ENCODE measurements at places on chromosomes 2 and 18.

DNA sequence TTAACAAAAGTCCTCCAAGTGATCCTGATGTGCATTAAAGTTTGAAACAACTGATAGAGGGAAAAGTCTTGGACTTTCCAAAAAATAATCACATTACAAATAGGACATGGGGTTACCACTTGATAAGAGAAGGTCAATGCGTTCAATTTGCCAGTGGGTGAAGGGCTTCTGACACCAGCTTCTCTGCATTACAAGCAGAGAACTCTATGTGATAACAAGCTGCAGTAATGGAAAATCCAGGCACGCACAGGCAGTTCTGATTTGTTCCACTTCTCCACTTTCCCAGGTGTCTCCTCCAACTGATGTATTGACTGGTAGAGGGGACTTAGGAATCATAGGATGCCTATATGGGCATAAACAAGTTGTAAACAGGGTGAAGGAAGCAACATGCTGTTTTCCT is 234.0 kb upstream of the MGAT5 start:
- no peak for DNase-seq

GRCh38 chr2:70992945-70993853 is 1.5 kb downstream of the TEX261 start:
- DNase-seq = peak; percentile 4

DNA sequence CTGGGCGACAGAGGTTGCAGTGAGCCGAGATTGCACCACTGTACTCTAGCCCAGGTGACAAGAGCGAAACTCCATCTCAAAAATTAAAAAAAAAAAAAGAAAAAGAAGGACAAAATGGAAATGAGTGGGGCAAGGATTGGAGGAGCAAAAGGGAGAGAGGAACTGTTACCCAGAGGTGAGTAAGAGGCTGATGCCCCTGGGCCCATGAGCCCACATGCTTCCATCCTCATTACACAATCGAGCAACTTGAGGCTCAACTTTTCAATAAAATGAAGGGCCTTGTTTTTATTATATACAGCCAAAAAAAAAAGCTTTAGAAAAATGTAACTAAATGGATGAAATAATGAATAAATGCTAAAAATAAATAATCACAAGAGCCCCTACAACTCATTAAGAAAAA is 91.7 kb upstream of the YWHAQ start:
- DNase-seq = no peak

DNA sequence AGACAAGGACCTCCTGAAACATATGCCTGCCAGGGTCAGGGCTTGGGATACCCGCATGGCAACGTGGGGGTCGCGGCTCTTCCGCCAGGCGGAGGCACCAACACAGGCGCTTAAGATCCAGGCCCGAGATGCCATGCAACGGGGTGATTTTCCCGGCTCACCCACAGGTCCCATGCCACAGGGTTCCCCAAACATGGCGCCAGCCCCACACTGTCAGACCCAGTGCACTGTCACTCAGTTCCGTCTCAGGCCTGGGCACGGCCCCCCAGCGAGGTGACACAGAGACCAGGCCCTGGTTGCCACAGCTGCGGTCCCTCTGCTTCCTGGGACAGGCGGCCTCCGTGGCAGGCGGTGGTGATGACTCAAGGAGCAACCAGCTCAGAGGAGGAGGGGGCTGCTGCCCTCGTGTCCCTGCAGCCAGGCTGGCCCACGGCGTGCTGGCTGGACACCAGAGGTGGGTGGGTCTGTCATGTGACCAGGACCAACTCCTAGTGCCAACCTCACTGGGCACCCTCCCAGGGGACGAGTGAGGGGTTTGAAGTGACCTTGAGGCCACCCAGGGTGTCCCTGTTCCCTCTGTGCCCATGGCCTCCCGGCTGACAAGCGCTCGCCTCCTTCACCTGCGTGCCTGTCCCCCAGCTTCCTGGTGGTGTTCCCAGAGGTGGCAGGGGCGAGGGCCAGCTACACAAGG is 4.9 kb downstream of the PDCD1 start:
- peak; percentile 25 for DNase-seq

GRCh38 chr2:47602996-47603395 is 179.9 kb upstream of the MSH6 start:
- no peak for DNase-seq

- no peak for DNase-seq
These were observed 856.3 kb downstream of the SUCLG1 start for GRCh38 chr2:83602753-83603152.

- peak; percentile 25 for DNase-seq
These were observed 70.6 kb downstream of the GDF7 start for GRCh38 chr2:20737505-20737904.

GRCh38 chr2:67451086-67451832 is 54.1 kb downstream of the ETAA1 start:
- DNase-seq = no peak

DNA sequence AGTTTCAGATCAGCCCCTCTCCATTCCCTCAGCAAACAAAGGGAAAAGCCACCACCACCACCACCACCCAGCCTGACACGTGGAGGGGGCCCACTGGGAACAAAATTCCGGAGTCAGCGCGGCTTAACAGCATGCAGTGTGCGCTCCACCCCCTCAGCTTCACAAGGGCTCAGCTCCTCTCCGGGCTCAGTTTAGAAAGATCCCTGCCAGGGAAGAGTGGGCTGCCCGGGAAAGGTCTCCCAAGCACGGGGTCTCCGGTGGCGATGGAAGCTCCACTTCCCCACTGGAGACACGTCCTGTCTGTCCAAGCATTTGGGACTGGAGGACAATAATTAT is 55.7 kb downstream of the SNORC start:
- no peak for DNase-seq

DNA sequence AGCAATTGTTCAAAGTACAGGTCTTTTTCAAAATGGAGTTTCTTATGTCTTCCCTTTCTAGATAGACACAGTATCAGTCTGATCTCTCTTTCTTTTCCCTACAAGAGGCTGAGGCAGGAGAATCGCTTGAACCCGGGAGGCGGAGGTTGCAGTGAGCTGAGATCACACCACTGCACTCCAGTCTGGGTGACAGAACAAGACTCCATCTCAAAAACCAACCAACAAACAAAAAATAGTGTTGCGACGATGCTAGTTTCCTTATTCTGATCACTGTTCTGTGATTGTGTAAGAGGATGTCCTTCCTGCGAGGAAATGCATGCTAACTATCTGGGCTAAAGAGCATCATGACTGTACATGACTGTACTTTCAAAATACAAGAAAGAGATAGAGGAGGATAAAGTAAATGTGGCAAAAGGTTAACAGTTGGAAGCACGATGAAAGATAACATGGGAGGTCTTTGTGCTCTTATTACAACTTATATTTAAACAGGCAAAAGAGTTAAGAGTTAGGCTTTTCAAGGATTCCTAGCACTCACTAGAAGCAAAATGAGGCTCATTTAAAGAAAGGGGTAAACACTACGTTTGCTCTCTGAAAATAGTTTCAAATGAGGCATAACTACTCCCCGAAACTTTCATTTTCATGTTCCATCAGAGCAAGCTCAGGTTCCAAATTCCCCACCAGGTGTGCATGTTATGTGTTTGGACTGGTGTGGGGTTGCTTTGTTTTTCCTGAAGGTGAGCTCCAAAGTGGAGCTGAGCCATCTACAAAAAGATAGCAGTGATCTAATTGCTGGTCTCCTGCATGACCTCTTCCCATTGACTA is 23.8 kb downstream of the SOWAHC start:
- DNase-seq = peak; percentile 33

DNA sequence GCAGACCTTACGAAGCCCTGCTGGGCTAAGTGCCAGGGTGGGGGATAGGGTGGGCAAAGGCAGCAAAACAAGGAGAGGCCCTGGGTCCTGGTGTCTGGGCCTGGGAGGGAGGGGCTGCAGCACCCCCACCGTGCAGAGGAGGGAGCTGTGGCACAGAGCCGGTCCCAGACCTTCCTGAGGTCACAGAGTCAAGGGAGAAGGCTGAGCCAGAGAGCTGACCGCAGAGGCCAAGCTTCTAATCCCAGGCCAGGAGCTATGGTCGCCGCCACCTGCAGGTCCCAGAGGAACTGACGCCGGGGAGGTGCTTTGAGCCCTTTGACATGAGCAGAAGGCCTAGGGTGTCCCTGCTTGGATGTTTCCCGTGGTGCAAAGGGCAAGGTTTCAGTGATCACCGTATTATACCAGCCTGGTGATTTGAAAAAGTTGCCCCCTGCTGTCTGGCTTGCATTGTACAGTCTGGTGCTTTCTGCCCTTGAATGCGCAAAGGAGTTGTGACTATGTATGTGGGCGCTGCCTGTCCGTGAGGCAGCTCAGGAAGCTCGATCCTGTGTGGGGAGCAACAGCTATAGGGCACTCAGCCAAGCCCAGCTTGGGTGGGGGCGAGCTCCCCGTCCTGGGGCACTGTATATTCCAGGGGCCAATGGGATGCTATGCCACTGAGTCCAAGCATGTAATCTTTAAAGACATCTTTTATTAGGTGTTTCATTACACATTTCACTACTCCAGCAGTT is 44.3 kb downstream of the EDAR start:
- no peak for DNase-seq

DNA sequence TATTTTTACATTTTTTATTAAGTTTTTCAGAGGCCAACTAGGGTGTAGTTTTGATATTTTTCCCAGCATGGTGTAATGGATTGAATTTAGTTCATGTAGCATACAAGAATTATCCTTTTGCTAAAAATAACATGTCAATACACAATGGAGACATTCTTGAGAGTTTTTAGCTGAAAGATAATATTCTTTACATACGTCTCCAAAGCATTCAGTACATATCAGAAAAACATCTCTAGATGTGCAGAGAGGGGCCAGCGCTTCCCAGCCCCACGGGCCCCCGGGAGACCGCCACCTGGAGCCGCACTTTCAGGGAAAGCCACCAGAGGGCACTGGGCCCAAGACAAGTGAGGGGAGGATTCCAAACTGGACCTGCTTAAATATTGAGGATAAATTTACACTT is 499.4 kb downstream of the GALR1 start:
- DNase-seq = peak; percentile 9

DNA sequence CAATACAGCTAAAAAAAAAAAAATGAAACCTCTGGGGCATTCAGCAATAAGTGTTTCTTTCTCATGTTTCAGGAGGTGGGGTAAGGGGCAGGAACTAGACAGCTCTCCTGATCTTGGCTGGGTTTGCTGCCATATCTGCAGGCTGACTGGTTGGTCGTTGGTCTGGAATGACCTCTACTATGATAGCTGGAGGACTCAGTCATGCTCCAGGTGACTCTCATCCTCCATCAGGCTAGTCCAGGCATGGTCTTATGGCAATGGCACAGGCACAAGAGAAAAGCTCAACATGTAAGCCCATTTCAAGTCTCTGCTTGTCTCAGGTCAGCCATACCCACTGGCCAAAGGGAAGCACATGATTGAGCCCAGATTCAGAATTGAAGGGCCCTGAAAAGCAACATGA is 9.5 kb upstream of the SLC1A4 start:
- DNase-seq = no peak

GRCh38 chr18:40874233-40874632 is 1080.8 kb upstream of the PIK3C3 start:
- DNase-seq = no peak

DNA sequence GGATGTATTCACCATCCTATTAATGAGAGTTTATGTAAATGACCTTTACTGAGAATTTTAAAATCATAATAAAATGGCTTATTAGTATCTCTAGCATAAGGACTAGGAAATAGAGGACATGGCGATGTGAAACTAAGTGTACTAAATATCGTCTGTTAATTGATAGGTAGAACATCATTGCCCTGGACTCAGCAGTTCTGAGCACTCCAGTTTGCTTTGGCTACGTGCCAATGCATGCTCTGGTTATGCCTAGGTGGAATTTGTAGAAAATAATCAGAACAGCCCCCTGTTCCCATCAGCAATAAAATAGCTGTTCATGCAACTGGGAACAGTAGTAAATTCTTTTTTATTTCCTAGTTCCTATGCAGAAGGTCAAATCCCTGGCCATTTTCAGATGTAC is 247.8 kb downstream of the DOK6 start:
- DNase-seq = no peak

DNA sequence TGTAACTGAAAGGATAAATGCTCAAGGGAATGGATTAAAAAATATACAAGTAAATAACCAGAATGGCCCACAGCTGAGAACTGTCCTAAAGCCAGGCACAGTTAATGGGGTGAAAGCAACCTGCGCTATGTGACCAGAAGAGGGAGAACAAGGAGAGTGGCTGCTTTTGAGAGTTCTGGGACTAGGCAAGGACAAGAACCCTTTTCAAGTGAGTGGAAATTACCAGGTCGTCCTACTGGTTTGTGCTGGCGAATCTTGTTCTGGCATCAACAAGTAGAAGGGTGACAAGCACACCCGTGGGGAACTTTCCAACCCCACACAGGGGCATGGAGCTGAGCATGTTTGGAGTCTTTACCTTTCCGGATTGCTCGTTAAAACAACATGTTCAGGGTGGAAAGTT is 82.8 kb downstream of the TMEM17 start:
- no peak for DNase-seq

GRCh38 chr2:138502255-138503086 is 901 bp downstream of the SPOPL start:
- peak; percentile 15 for DNase-seq

GRCh38 chr2:235049719-235050118 is 97.9 kb downstream of the SH3BP4 start:
- DNase-seq = no peak

- no peak for DNase-seq
These were observed 25.4 kb upstream of the RHOB start for GRCh38 chr2:20421336-20421987.

Data from GM20000 (cell line).